ENCODE measurements at places on chromosomes 12 and 14. TPM values are rescaled to one million over a fixed set of nuclear protein-coding genes. Genes with fewer than 3 reads are reported as not detected.

The CFAP54 gene
- total RNA-seq, result 0.10 TPM

The VRTN gene
- not detected for total RNA-seq

The SLC25A47 gene
- not detected for total RNA-seq

The MBD6 gene
- total RNA-seq, result 78.2 TPM

The KRT71 gene
- not detected for total RNA-seq

The SERPINA9 gene
- not detected for total RNA-seq

The ASCL1 gene
- not detected for total RNA-seq

The WASHC3 gene
- 57.6 TPM for total RNA-seq

Measured in activated naive CD4-positive, alpha-beta T cell treated with anti-CD3 and anti-CD28 coated beads, Interleukin-2, amount 10 ng/mL, durations not matched to agents 5 hours and 36 hours (primary cell).